ENCODE measurements at places on chromosomes 7 and 10.

GRCh38 chr7:29877196-29877595, 70.9 kb downstream of the WIPF3 start:
- DNase-seq, result no peak

DNA sequence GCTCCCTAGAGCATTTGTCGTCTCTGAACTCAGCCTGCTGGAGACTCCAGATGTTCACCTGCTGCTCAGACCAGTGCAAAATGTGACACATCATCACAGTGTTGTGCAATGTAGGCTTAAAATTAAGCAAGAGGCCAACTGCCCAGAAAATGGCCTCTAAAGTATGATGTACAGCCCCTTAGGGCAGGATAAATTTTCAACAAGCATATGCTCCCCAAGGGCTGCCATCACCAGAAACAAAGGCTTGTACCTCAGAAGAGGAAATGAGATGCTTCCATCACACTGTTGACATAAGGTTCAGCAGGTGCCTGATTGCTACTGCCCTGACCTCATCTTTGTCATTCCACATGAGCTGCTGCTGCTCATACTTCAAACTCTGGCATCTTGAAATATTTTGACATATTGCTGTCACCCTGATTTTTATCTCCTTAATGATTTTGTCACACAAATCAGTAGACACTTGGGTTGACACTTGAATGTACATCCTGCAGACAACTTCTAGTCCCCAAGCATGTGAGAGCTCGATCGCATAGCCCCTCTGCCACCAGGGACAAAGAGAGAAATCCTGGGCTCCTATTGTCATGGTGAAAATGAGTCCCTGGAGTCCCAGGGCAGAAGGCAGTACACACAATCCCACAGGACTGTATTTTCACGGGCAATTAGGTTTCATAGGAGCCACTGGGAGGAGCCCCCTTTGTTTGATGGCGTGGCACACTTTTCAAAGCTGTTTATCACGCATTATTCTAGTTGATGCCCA, 219.7 kb upstream of the STK17A start:
- DNase-seq, result no peak

DNA sequence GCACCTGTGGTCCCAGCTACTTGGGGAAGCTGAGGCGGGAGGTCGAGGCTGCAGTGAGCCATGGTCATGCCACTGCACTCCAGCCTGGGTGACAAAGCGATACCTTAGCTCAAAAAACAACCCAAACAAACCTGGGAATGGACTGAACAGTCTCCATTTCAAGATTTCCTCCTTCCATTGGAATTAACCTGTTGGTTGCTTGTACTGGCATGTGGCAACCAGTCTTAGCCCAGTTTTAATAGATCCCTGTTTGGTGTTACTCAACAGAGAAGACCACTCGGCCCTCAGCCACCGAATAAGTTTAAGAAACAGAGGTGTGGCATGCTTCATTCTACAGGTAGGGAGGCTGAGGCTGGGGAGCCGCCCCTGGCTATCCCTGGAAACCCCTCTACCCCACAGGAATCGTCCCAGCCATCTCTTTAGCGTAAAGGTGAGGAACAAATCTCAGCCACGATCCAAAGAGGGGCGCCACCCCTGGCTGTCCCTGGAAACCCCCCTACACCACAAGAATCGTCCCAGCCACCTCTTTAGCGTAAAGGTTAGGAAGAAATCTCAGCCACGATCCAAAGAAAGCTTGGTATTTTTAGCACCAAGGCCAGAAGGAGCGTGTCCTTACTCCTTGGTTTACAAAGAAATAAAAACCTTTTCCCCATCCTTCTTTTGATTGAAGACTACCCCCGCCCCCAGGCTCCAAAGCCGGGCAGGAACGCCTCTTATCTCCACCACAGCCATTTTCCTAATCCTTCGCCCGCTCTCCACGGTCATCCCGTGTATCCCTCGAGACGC, 861 bp upstream of the TSPAN14 start:
- no peak for DNase-seq

- no peak for DNase-seq
Observed at GRCh38 chr7:70764701-70765208, 367.2 kb upstream of the GALNT17 start.

- DNase-seq, result no peak
Observed at GRCh38 chr7:71308096-71308495, 176.2 kb downstream of the GALNT17 start.

DNA sequence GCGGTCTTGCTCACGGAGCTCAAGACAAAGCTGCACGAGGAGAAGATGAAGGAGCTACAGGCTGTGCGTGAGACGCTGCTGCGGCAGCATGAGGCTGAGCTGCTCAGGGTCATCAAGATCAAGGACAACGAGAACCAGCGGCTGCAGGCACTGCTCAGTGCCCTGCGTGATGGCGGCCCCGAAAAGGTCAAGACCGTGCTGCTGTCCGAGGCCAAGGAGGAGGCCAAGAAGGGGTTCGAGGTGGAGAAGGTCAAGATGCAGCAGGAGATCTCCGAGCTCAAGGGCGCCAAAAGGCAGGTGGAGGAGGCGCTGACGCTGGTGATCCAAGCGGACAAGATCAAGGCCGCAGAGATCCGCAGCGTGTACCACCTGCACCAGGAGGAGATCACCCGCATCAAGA, 51.4 kb downstream of the JAKMIP3 start:
- no peak for DNase-seq

GRCh38 chr7:101702362-101702850, 73.3 kb upstream of the MYL10 start:
- no peak for DNase-seq

DNA sequence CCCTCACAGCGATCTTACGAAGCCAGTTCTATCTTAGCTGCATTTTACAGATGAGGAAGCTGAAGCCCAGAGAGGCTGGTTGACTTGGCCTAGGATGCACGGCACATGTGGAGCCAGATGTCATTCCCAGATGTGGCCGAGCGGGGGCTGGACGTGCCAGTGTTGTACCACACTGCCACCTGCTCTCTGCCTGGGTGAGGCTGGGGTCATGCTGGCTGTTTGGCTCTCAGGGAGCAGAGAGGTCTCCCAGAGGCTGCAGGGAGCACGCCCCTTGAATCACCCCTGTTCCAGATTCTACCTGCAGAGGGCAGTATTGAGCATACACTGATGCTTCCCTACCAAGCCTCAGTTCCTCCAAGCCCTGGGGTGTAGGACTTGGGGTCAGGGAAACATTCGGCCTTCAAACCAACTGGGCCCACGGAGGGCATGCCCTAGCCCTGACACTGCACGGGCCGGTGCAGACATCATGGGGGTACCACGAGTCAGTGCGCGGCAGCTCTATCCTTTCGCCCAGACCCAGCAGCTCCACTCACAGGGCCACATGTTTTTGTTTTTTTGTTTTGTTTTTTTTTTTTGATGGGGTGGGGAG, 3.8 kb upstream of the GTF2IRD1 start:
- peak; percentile 44 for DNase-seq

DNA sequence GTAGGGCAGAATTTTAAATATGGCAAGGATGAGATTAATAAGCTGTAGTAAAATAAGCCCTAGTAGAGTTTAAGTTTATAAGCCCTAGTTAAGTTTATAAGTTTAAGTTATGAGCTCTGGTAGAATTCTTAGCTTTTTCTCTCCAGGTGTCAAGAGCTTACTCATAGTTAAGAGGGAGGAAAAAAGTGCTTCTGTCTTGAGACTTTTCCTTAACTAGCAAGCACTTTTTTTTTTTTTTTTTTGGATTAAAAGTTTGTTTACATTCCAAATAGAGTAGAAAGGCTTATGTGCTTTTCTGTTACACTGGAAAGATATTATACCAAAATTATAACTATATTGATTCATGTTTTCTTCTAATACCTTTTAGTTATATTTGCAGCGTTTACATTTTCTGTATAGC, 25.5 kb upstream of the MPP7 start:
- DNase-seq, result no peak

- DNase-seq, result no peak
Observed at GRCh38 chr7:104629408-104629807, 301.0 kb downstream of the LHFPL3 start.

DNA sequence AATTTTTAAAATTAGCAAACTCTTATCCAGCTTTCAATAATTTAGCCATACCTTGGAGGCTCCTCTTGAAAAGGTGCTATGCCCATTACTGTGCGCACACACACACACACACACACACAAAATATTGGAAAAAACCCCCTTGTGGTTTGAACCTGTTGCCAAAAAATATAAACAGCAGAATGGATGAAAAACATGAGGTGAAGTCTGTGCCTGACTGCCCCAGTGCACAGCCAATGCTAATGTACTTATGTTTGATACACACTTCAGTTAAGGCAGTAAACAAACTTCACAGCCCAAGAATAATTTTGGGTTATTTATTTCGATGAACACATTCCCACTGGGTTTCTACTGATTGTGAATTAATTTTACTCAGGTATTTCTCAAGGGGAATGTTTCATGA, 113.2 kb upstream of the SEM1 start:
- no peak for DNase-seq

DNA sequence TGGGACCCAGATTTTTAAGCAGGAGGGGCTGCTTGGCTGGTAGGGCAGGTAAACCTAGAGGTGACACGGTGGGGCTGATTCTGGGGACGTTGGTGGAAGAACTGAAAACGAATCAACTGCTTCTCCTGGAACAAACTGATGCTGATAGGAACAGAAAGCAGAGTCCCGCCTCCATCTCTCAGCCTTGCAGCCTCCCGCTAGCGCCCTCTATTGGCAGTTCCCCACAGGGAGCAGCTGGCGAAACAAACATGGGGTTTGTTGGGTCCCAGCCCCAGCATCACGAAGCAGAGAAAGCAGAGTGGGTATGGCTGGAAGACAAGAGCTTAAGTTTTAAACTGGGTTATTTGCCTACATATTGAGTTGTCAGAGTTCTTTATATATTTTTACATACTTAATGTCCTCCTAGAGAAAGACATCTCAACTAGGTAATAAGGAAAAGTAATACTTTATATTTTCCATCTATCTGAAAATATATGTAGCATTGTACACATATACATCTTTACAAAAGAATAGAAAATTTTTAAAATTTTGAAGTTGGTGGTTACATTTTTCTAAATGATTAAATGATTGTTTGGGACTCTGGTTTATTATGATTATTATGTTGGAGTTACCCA, 42.3 kb upstream of the FOXI2 start:
- DNase-seq, result peak; percentile 4

- DNase-seq, result no peak
Observed at GRCh38 chr10:37854626-37855025, 2.8 kb downstream of the ZNF248 start.

Data from NCI-H1436 (cell line).